Stimulated activated CD4-positive, alpha-beta T cell treated with anti-CD3 and anti-CD28 coated beads, Interleukin-12 subunit alpha, Interleukin-12 subunit beta, amount 100 ng/mL, for 48 hours (primary cell): ENCODE measurements at places on chromosomes 4 and X.

DNA sequence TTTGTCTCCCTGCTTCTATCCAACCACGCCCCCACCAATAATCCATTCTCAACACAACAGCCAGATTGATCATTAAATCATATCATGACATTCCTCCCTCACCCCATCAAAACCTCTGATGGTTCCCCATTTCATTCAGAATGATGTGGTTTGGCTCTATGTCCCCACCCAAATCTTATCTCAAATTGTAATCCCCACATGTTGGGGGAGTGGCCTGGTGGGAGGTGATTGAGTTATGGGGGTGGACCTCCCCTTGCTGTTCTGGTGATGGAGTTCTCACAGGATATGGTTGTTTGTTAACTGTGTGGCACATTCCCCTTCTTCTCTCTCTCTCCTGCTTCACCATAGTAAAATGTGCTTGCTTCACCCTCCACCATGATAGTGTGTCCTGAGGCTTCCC lies 23.3 kb downstream of the TRMT2B start:
- no peak for DNase-seq

- DNase-seq = no peak
Measured at GRCh38 chr4:40446839-40447238, 111.7 kb downstream of the CHRNA9 start.

DNA sequence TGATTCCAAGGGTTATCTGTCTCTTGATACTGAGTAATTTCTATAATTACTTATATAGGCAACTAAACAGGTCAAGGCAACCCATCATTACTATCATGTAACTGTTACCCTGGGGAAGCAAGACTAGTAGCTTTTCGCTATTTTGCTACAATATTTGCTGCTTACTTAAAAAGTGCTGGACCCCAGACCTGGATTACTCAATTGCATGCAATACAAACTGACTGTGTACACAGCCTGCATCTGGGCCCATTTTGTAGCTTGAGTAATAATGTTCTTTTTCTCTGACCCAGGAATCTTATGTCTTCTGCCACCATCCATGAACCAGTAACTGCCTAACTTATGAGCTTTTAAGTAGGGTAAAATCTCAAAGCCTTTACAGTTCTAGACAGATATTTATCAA lies 53.4 kb downstream of the CNOT6L start:
- no peak for DNase-seq

DNA sequence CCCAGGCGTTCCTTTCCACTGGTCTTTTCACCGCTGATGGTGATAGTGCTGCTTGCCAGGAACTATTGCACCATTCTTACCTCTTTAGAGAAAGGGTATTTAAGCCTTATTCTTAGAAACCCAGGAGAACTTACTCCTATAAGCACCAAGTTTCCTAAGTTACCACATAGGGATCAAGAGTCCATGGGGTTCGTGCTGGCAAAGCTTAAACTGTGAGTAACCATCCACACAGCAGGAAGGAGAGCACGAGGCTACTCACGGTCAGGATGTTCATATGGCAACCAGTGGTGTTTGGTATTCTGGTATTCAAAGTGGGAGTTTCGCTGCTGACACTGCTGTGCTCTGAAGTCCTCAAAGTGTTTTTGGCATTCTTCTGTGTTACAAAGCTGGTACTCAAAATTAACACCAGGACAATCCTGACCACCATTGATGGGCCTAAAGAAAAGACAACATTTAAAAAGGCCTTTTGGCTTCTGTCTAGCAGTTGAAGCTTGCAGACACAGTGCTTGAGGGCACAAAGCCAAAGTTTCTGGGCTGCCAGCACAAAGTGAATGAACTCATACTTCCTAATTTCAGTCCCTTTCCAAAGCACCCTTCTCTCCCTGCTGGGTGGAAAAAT lies 256.9 kb downstream of the ADAMTS3 start:
- DNase-seq = no peak

- no peak for DNase-seq
Measured at GRCh38 chr4:48343551-48343950, 2.2 kb downstream of the SLAIN2 start.

DNA sequence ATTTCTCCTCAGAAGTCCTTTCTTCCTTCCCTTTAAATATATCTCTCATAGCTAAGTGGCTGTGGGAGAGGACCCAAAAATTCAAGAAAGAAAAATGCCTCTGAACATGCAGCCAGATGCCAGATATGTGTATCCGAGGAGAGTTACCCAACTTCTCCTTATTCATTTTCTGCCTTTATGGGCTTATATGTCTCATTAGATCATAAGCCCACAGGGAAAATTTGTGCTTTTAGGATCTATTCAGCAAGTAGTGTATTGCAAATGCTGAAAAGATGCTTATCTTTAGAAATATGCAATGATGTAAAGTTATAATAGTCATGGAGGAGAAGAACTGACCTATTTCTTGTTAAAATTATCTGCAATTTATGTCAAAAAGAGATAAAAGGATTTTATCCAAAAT lies 371.8 kb upstream of the NOCT start:
- DNase-seq = no peak

DNA sequence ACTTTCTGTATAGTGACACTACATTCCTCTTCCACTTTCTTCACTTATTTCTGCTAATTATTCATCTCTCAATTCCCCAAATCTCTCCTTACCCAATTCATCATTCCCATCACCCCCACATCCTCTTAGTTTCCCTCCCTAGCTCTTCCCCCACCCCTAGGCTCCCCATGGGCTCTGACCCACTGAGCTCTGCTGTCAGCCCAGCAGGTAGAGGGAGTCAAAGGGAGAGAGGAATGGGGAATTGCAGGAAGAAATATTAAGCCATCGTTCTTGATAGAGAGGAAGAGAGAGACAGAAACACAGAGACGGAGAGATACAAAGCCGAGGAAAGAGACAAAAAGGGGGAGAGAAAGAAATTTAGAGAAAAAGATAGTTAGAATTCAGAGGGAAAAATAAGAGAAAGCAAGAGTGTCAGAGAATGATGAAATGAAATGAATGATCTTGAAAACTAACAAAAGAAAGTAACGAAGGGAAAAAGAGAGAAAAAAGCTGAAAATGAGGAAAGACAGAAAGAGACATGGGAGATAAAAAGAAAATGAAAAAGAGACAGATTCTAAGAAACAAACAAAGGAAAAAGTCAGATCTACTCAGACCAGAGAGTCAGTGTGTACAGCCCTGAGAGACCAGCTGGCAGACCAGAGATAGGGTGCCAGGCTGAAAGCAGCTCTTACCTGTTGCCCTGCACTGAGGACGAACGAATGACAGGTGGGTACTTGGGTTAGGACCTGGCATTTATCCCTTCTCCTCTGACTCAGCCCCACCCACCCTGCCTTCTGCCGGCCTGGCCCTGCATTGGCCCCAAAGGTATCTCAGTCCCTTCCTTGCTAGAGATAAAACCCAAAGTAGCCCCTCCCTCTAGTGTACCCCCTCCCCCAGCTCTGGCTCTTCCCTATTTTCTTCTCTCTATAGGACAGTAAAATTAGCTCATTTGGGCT lies at the start of gene ALAS2:
Gene ALAS2, minus strand, starts transcription at position 707 of the 935 bp plus-strand sequence. CDS start 4,977 bp downstream, outside the sequence.
- no peak for DNase-seq
